ENCODE measurements at places on chromosomes 2 and 18. TPM values are rescaled to one million over a fixed set of nuclear protein-coding genes. Genes with fewer than 3 reads are reported as not detected.

- no peak for DNase-seq
Measured at GRCh38 chr2:36452260-36452659, 96.7 kb downstream of the CRIM1 start.

The APLF gene
- total RNA-seq: 4.5 TPM

DNA sequence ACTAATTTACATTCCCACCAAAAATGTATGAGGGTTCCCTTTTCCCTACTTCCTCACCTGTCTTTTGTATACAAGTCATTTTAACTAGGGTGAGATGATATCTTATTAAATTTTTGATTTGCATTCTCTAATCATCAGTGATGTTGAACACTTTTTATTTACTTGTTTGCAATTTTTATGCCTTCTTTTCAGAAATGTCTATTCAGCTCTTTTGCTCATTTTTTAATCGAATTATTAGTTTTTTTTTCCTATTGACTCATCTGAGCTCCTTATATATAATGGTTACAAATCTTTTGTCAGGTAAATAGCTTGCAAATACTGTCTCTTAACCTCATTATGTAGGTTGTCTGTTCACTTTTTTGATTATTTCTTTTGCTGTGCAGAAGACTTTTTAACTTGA is 269.4 kb downstream of the CDH19 start:
- no peak for DNase-seq

The UGT1A5 gene
- 0.67 TPM for total RNA-seq

GRCh38 chr2:105320651-105321215 is 8.8 kb downstream of the TGFBRAP1 start:
- no peak for DNase-seq

GRCh38 chr2:105375001-105375561 is 23.8 kb downstream of the FHL2 start:
- DNase-seq: no peak

The NT5C1B gene
- total RNA-seq: not detected

DNA sequence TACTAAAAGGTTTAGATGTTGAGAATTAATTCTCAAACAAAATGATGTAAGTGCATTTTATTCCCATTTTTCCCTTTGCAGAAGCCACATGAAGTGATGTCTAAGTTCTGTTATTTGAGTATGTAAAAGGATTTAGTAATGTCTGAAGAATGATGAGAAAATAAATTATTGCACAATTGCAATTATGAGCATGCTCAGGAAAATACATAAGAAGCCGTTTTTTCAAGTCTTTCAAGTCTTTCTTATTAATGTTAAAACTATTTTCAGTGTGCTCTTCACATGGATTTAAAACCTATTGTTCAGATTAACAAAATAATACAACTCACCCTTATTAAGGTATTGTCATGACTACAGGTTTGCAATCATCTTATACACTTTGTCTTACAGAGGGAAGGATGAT is 331.4 kb upstream of the NETO1 start:
- DNase-seq: no peak

The KCNF1 gene
- 0.19 TPM for total RNA-seq

GRCh38 chr2:54969940-54970338 is 80.3 kb downstream of the RTN4 start:
- no peak for DNase-seq

GRCh38 chr18:74982946-74983635 is 225.8 kb downstream of the PTGR3 start:
- DNase-seq: no peak

- no peak for DNase-seq
Measured at GRCh38 chr2:239724194-239724849, 300.8 kb downstream of the NDUFA10 start.

The MRO gene
- 0.83 TPM for total RNA-seq

The WDR33 gene
- total RNA-seq: 41.8 TPM

DNA sequence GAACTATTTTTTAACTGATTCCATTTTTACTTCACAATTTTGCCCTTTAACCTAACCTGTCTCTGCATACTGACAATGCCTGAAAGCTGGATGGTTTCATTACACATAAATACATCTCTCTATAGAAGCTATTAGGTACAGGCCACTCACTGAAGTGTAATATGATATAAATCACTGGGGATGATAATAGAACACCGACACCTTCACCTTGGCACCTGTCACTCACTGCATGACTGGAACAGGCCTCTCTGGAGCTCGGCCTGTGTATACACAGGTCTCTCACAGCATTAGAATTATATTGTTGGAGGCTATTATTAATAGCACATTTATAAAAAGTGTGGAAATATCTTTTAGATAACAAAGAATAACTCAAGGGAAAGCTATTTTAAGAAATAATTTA is 138.2 kb downstream of the TMEM131 start:
- DNase-seq: no peak

- no peak for DNase-seq
Measured at GRCh38 chr18:56136105-56136504, 502.3 kb downstream of the TXNL1 start.

- no peak for DNase-seq
Measured at GRCh38 chr18:32200766-32201165, 10.9 kb downstream of the MEP1B start.

- DNase-seq: no peak
Measured at GRCh38 chr2:54728669-54729120, 5.2 kb downstream of the EML6 start.

DNA sequence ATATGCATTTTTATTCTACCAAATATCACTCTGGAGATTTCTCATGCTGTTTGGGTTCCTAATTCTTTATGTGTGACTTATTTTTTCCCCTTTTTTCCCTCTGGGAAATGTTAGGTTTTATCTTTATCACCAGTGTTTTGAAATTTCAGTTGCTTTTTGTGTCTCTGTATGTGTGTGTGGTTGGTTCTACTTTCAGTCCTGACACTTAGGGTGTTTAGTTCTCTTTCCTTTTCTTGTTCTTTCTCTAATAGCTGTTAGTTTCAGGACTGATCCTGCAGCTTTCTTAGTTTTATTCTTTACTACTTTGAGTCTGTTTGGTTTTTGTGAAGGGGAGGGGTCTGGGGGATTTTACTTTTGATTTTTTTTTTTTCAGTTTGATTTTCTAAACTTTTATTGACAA is 23.1 kb downstream of the PPM1B start:
- no peak for DNase-seq

DNA sequence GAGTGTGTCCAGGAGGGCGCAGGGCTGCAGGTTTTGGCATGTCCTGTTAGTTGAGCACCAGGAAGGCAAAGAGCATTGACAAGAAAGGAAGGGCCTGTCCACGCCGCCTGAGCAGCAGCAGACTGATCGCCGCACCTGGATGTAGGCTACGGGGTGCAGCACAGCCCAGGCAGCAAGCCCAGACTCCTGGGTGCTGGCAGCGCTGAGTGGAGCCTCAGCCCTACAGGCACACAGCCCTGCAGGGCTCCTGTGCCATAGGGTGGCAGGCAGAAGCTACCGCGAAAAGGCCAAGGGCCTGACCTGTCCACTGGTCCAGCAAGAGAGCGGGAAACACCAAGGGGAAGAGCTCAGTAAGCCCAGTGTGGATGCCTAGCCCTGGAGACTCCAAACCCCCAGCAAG is 198.0 kb downstream of the HDAC4 start:
- no peak for DNase-seq

DNA sequence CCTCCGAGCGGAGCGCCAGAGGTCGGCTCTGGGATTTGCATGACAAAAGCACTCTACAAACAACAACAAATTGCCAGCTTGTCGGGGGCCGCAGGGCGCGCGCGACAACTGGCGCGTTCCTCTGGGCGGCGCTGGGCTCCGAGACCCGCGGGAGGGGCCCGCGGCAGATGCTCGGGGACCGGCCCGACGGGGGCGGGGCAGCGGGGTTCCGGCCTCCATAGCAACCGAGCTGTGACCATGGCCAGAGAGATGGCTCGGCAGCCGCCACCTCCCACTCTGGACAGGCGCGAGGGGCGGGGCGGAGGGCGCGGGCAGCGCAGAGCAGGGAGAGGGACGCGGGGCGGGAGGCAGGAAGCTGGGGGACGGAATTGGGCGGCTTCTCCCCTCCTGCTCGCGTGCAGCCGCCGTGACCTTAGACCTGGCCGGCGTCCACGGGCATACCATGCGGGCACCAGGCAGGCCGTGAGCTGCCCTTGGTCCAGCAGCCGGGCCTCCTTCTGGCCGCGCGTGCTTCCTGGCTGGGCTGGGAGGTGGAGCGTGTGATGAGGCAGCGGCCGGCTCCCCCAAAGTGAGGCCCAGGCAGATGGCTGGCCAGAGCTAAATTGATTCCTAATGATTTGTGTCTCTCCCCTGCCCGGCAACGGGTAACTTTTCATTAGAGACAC is 171.5 kb downstream of the CELF4 start:
- DNase-seq: no peak

- DNase-seq: no peak
Measured at GRCh38 chr2:11288431-11288830, 56.0 kb downstream of the ROCK2 start.

DNA sequence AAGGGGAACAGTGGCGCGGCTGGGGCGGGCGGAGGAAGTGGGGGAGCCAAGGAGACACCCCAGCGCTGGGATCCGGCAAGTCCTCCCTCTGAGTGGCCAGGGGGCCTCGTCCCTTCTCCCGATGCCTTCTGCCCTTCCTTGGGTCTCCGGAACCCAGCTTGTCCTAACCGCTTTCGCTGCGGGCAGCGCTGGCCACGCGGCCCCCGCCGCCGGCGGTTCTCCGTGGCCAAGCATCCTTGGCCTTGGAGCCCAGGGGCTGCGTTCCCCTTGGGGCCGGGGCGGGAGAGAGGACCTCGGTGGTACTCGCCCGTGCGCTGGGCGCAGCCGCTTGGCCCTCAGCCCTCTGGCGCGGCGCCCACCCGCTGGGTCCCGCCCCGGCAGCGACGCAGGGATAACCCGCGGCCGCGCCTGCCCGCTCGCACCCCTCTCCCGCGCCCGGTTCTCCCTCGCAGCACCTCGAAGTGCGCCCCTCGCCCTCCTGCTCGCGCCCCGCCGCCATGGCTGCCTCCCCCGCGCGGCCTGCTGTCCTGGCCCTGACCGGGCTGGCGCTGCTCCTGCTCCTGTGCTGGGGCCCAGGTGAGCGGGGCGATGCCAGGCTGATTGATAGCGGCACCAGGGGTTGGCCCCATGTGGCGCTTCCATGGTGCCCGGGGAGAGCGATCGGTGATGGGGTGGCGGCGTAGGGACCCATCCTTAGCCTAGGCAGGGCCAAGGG is 128.7 kb downstream of the UXS1 start:
- DNase-seq: no peak

Data from esophagus squamous epithelium (tissue), 5 donors.